COLO829 (cell line): ENCODE measurements at places on chromosomes 13 and 19.
A peak's percentile ranks its signal among the peaks of the same experiment; 100 is the strongest.

DNA sequence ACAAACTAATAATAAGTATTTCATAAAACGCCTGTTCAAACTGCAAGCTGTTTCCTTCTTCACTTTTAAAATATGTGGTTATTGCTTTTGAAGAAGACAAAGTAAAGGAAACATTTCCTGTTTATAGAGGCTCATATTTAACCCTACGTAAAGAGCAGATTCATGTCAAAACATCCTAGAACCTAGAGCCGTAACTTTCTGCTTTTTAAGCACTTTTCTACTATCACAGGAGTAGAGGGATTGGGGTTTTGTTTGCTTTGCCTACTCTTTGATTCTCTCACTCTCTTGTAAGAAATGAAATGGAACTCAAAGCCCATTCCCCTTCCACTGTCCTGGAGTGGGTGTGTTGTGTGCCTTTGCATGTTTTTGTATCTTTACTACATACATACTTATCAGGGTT, 54.0 kb upstream of the GPR183 start:
- no peak for DNase-seq

- DNase-seq = no peak
These were observed at the start of gene A1BG for GRCh38 chr19:58352760-58353671. Gene A1BG (minus strand): TSS chr19:58353492. CDS start chr19:58353437, 55 bp downstream.

DNA sequence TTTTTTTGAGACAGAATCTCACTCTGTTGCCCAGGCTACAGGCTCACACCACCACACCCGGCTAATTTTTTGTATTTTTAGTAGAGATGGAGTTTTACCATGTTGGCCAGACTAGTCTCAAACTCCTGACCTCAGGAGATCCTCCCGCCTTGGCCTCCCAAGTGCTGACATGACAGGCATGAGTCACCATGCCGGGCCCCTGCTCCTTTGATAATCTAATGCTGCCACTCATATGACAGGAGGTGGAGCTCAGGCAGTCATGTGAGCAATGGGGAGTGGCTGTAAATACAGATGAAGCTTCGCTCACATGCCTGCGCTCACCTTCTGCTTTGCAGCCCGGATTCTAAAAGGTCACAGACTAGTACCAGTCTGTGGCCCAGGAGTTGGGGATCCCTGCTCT, 25.1 kb downstream of the ARHGEF18 start:
- DNase-seq = no peak

DNA sequence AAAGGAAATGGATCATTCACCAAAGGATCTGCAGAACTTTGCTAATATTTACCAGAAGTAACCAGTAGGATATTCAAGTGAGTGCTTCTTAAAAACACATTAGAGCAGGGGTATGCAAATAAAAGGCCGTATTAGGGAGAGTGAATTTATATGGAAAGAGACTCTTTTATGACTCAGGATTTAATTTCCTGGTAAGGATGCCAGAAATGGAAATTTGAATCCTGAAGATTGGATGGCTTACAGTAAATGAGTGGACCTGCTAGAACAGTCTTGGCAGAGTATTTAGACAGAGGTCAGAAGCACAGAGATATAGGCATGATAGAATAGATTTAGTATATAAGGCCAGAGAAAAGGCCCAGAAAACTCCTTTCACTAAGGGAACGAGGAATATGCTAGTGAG, 201.6 kb downstream of the SLITRK5 start:
- no peak for DNase-seq

GRCh38 chr19:30119180-30119908, 177.3 kb downstream of the URI1 start:
- no peak for DNase-seq

DNA sequence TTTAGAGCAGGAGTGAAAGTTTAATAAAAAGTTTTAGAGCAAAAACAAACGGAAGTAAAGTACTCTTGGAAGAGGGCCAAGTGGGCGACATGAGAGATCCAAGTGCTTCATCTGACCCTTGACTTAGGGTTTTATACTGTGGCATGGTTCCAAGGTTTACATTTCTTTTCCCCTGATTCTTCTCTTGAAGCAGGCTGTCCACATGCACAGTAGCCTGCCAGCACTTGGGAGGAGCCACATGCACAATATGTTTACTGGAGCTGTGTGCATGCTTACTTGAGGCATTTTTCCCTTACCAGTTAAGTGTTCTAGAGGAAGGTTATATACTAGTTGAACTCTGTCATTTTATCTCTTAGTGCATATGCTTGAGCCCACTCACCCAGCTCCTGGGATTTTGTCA, 295.6 kb downstream of the TBC1D4 start:
- DNase-seq = no peak

- no peak for DNase-seq
These were observed 4.9 kb downstream of the UCHL3 start for GRCh38 chr13:75554464-75554863.

DNA sequence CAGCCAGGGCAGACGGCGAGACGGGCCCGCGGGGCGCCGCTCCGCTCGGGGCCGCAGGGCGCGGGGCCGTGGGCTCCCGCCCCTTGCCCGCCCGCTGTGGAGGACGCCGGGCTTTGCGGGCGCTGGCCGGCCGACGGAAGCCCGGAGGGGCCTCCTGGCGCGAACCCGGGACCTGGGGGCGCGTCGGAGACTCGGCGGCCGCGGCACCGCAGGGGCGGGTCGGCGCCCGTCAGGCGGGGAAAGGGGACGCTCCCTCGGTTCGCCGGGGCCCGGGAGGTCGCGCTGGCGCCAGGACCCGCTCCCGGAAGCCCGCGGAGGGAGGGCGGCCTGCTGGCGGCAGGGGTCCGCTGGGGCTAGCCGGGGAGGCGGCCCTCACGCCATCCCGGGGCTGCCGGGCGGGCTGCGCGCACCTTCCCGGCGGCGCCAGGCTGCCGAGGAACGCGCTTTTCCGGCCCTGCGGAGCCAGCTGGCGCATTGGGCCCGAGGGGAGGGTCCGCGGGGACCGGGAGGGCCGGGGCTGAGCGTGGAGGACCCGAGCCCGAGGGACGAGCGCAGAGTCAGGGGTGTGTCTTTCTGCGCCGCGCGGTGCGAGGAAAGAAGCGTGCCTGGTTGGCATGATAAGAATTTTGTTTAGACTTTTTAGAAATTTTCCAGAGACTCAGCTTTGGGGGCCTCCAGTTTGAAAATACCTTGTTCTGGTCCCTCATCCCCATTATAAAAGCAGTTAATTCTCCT, 511 bp downstream of the GARRE1 start:
- no peak for DNase-seq

- peak; percentile 54 for DNase-seq
These were observed 43.4 kb downstream of the EFNB2 start for GRCh38 chr13:106491928-106492587.

DNA sequence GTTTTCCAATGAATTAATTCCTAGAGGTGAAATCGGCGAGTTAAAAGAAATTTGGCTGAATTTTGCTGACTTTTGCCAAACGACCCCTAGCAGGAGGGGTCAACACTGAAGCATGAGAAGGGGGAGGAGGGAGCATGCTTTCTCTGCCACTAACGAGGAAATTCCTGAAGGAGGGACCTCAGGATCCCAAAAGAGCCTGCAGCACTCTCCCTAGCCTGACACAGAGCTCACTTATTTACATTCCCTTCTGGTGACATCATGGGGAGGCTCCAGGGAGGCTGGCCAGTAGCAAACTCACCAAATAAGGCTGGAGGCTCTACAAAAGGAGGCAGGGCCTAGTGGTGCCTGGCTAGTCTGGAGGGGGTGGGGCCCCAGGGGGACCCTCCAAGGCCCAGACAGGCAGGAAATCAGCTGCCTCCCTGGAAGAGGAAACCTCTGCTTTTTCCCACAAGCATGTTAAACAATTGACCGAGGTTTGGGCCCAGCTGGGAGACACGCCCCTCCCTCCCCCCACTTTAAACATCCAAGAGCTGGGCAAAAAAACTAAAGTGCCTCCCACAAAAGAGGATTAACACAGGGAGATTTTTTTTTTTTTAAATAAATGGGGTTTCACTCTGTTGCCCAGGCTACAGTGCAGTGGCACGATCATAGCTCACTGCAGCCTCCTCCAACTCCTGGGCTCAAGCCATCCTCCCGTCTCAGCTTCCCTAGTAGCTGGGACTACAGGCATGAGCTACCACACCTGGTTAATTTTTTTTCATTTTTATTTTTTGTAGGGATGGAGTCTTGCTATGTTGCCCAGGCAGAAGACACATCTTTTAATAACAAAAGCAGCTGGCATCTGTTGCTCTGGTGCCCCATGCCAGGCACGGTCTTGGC, 2.1 kb downstream of the DAPK3 start:
- peak; percentile 92 for DNase-seq

DNA sequence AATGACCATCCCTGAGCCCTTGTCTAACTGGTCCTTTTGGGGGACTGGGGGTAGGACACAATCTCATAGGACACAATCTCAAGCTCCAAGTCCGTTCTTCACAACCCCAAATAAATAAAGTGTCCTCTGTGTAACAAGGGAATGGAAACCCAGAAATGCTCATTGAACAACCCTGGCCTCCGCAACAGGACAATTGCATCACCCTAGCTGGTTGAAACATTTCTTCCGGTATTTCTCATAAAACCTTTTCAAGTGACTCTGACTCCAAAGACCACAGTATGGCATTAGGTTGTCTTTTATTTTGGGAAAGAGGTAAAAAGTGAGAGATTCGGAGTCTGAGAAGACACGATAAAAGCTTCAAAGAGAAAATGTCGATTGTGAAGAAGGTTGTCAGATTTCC, 186.6 kb downstream of the ZNF536 start:
- no peak for DNase-seq

GRCh38 chr19:29711584-29712132, 3.4 kb downstream of the C19orf12 start:
- DNase-seq = no peak

DNA sequence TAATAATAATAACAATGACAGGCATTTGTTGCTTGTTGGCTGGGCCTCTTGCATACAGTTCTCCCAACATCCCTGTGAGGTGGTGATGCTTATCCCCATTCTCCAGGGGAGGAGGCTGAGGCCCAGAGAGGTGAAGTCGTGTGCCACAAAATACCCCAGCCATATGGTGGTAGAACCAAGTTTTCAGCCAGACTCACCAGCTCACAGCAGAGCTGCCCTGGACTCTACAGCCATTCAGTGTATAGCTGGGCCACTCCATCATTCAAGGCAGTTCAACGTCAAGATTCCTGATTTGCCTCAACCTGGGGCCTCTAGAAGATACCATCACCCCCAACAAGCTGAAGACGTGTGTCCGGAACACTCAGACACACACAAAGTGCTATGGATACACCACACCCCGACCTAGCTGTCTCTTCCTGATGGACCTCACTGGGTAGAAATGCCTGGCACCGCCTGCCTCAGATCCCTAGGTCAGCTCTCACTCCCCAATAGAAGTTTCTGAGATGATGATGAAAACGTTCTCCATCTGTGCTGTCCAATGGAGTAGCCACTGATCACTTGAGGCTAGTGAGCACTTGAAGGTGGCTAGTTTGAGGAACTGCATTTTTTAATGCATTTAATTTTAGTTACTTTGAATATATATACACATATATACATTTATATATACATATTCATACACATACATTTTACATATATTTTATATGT, 4.3 kb upstream of the CEACAM19 start:
- DNase-seq = no peak

GRCh38 chr13:64371045-64371444, 2859.1 kb downstream of the PCDH9 start:
- no peak for DNase-seq

DNA sequence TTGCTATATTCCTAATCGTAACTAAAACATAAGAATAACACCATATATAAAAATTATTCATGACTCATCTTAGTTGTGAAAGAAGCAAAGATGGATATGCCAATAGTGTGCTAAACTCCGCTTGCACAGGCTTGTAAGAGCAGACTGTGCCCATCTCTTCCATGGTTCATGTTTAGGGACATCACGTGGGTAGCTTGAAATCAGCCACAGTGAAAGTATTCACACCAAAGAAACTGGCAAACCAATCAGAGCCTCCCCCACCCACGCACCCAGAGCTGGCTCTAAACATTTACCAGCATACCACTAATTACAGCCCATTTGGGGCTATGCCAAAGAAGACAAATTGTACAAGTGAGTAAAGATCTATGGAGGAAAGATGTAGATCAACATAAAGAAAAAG, 147.5 kb downstream of the DIAPH3 start:
- no peak for DNase-seq

DNA sequence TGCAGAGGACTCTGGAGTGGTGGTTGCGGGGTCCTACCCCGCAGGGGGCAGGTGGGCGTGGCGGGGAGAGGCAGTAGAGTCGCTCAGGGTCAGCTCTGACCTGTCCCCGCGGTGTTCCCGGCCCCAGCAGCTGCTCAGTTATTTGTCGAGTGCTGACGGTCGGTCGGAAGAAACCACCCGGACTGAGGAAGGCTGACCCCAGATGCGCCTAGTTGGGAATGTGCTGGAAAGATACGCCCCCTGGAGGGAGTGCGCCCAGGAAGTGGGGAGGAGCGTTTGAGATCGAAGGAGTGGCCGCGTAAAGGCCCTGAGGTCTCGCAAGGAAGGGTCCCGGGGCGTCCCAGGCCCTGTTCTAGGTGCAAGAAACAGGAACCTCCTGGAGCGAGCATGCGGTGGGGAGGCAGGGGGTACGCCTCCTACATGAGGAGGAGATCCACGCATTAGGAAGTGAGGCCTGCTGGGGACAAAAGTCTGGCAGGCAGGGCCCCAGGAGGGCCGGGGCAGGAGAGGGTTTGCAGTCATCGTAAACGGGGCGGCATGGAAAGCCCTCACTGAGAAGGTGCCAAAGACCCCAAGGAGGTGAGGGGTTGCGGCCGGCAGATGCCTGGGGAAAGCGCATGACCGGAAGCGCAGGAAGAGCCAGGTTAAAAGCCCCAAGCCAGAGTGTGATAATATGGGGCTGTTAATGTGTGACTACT, 9.2 kb downstream of the CCDC8 start:
- DNase-seq = no peak

DNA sequence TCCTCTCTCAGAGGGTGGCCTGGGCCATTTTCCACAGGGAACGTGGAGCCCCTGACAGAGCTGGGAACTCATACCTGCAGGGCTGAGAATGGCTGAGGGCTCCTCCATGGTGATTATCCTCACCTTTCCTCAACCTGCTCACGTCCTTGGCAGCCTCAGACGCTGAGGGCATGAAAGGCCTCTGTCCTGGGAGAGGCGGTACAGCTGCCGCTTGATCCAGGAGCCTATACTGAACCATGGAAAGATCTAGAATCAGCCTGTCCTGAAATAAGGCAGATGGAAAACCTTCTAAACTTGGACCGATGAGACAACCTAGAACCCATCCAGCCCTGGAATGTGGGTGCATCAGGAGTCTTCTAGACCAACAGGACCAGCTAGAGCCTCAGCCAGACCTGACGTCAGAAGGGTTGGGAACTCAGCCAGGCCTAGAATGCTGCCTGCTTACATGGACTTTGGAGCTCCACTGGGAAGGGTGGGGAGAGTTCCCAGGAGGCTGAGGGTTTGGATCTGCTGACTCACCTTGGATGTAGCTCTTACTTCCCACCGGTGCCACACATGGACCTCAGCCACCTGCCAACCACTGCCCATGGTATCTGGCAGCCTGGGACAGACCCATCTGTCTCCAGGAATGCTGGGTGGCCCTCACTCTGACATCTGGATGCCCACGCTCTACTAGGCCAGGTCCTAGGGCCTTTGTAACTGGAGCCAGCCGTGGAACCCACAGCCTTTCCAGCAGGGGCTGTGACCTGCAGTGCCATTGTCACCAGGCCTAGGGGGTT, 7.5 kb downstream of the KCTD15 start:
- no peak for DNase-seq
